Activated CD4-positive, alpha-beta T cell treated with anti-CD3 and anti-CD28 coated beads, Interleukin-2, amount 50 U/mL, for 4 hours (primary cell): ENCODE measurements at places on chromosomes 7 and 10.

- DNase-seq: no peak
These were observed 634 bp upstream of the HDAC9 start for GRCh38 chr7:18494821-18495408.

DNA sequence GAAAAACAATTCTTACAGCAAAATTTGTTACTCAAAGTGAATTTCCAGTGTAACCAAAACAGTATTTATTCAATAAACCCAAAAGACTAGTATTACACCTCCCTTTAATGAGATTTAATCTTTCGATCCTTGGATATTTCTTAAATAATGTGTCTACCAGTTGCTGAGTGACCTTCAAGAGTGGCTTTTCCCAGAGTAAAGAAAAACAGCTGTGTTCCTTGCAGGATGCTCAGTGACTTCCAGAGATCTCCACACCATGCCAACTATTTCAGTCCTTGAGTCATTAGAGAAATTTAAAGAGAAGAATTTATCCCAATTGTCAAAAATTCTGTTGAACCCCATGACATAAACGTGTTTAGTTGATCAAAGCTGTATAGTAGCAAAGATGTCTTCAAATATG, 44.0 kb downstream of the IMMP2L start:
- DNase-seq: no peak

DNA sequence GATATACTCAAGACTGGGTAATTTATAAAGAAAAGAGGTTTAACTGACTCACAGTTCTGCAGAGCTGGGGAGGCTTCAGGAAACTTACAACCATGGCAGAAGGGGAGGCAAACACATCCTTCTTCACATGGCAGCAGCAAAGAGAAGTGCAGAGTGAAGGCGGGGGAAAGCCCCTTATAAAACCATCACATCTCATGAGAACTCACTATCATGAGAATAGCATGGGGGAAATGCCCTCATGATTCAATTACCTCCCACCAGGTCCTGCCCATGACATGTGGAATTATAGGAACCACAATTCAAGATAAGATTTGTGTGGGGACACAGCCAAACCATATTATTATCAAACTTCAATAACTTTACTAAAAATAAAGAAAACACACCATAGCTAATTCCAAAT, 30.4 kb upstream of the JAZF1 start:
- no peak for DNase-seq

GRCh38 chr7:131305152-131305551, 22.5 kb upstream of the MKLN1 start:
- DNase-seq: no peak

GRCh38 chr10:67664942-67665341, 31.1 kb downstream of the CTNNA3 start:
- DNase-seq: no peak

- no peak for DNase-seq
These were observed 128.3 kb downstream of the CUBN start for GRCh38 chr10:17001297-17001744.

GRCh38 chr10:13617116-13617515, 30.4 kb downstream of the PRPF18 start:
- DNase-seq: no peak

DNA sequence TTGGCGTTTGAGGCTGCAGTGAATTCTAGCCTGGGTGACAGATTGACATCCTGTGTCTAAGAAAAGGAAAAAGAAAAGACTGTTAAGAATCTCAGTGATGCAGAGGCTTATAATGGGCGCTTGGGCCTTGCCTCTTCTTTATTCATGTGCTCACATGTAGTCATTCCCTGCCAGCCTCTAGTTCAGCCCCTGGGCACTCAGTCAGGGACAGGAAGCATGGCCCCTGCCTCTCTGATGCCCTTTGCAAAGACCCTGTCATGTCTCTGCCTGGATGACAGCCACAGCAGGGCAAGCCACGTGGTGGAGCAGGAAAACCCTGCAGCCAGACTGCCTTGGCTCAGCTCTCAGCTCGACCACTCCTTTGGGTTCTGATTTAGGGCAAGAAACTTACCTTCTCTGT, 368.9 kb downstream of the RPS24 start:
- no peak for DNase-seq

DNA sequence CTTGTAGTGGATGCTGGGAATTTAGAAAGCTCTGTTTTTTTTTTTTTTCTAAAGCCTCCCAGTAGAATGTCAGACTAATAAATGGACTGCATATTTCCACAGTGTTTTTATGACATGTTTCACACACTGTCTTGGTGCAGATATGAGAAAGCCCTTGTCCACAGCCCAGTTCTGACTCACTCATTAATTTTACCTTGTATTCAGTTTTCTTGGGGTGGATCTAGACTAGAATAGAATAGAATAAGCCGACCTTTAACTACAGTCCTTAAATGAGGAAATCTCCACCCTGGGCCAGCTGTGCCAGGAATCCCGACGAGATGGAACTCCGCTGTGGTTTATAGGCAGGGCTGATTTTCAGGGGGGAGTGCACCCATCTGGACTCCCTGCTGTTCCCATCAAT, 274.7 kb downstream of the NRG3 start:
- no peak for DNase-seq

- DNase-seq: no peak
These were observed 146.8 kb downstream of the CALN1 start for GRCh38 chr7:72265071-72265904.
